Stimulated activated CD4-positive, alpha-beta T cell treated with anti-CD3 and anti-CD28 coated beads, Interleukin-15, amount 100 ng/mL, for 48 hours (primary cell): ENCODE measurements at places on chromosomes 6 and 20.

GRCh38 chr6:47348316-47348863 is 38.7 kb upstream of the TNFRSF21 start:
- DNase-seq = no peak

DNA sequence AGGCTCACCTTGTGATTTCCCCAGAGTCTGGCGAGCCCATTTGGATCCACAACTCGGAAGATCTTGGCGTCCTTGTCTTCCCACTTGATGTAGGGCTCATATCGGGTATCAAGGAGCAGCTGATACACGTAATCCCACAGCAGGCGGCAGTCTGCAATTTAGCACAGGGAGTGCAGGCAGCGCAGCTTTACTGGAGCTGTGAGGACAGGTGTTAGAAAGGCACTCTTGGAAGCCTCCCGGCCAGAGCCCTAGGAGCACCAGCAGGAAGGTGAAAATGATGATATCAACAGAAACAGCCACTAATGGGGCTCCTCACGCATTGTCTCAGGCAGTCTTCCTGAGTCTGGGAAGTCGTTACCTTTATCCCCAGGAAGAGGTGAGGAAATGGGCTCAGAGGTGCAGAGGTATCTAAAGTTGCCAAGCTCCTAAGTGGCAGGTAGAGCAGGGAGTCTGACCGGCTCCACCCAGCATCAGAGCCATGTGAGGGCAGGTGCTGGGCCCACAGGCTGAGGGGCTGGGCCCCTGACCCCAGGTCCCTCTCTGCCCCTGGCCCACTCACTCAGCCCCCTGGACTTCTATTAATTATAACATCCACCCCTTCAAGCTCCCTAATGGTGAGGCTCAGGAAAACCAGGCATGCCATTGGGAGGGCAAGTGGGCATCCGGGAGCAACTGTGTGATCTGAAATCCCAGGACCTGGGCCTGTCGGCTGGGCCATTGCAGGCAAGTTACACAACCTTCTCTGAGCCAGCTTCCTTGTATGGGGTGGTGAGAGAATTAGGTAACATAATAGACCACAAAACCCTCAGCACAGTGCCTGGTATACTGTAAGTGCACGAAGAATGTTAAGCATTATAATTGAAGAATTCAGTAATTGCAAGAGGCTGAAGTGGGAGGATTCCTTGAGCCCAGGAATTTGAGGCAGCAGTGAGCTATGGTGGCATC is 18.3 kb downstream of the ETV7 start:
- no peak for DNase-seq

DNA sequence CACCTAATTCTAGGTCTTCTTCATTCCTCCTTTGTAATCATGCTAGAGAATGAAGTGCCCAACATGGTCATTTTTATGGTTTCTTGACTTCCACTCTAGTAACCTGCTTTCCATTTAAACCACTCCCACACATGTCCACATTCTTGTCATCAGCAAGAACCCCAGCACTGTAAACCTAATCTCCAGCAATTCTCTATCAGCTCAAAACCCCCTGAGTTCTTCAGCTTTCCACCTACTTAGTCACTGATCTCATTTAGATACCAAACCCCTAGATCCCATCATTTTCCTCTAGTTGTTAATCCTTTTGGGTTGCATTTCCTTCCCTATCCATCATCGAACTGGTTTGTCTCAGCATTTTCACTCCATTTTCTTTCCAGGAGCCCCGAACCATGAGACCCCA is 49.7 kb downstream of the GOPC start:
- no peak for DNase-seq

DNA sequence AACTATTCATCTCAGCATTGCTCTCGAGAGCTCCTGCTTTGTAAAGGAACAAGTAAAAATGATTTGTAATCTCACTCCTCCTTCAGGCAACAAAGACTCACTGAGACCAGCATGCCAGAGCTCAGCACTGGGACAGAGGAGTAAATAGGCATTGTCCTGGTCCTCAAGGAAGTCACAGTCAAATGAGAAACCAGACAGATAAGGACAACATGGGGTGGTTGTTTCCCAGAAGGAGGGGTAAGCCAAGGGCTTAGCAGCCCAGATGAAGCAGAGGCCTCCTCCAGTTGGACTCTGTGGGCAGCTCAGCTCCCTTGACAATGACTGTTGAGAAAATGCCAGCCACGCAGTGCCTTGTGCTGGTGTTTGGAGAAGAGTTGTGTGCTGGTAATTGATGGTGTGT is 425.7 kb upstream of the CHD6 start:
- DNase-seq = no peak

- no peak for DNase-seq
Observed at GRCh38 chr6:37308069-37308815, 45.5 kb upstream of the RNF8 start.

GRCh38 chr6:43706788-43707187 is 19.2 kb upstream of the MRPS18A start:
- DNase-seq = no peak

DNA sequence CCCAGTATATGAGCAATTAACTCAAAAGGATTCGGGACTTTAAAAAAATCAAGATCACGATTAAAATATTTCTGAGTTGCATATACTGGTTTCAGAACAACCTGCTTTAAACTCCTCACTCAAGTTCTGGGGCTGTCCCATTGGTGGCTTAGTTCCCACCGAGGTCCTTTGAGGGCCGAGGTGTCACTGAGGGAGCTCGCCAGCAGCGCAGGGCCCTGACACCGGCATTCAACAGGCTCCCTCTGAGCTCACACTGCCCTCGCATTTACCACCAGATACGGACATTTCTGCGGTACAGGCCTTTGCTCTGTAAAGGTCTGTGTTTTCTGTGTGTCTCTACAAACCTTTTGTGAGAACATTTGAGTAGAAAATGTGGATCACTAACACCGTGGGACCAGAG is 24.4 kb upstream of the BNIP5 start:
- DNase-seq = no peak

GRCh38 chr6:32415521-32416019 is 8.6 kb upstream of the BTNL2 start:
- DNase-seq = peak; percentile 34

DNA sequence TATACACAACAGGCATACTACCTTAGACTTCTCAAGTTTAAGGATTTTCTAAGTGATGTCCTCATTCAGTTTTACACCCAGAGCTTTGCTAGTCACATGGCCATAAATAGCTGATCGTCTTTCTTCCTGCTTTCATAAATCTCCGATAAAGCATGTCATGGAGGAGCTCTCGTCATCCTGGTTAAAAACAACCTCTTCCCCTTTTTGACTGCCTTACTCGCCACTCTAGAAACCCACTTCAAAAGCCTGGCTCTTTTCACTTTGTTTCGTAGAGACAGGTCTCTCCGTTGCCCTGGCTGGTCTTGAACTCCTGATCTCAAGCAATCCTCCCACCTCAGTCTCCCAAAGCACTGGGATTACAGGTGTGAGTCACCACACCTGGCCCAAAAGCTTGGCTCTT is 67.0 kb upstream of the SMIM29 start:
- no peak for DNase-seq

- DNase-seq = no peak
Observed at GRCh38 chr6:30689985-30690384, 799 bp downstream of the NRM start.

GRCh38 chr6:24125980-24126379 is at the start of gene NRSN1:
Gene NRSN1, plus strand, starts transcription at chr6:24126215. Its CDS starts 8,113 bp downstream, at chr6:24134328.
- DNase-seq = no peak

DNA sequence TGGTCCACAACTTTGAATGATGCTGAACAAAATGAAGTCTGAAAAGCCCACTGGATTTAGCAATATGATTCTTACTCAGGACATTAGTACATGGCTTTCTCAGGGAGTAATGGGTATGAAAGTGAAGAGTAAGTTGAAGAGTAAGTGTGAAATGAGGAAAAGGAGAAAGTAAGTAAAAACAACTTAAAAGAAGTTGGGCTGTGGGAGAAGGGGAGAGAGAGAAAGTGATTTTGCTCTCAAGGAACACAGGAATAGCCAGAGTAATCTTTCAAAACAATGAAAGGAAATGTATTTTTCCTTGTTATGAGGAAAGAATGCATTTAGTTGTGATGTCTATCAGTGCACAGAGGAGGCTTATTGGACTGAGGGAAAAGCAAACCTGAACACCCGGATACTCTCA is 39.8 kb upstream of the NKAIN2 start:
- DNase-seq = no peak

GRCh38 chr6:144216668-144217218 is 66.4 kb downstream of the STX11 start:
- DNase-seq = peak; percentile 61

DNA sequence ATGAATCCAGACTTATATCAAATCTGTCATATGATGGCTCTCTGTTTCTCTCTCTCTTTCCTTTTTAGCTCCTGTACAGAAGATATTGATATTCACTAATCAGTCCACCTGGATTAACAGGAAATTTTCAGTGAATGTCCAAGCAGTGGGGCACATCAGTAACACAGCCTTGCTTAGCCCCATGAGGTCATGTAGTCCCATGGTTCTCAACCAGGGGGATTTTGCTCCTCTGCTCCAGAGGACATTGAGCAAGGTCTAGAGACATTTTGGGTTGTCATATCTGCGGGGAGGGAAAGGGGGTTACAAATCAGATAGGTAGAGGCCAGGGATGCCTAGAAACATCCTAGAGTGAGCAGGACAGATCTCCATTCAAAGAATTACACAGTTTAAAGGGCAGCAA is 810 bp downstream of the GSTA1 start:
- DNase-seq = no peak

GRCh38 chr6:143621159-143621873 is 56.4 kb upstream of the PHACTR2 start:
- DNase-seq = no peak

DNA sequence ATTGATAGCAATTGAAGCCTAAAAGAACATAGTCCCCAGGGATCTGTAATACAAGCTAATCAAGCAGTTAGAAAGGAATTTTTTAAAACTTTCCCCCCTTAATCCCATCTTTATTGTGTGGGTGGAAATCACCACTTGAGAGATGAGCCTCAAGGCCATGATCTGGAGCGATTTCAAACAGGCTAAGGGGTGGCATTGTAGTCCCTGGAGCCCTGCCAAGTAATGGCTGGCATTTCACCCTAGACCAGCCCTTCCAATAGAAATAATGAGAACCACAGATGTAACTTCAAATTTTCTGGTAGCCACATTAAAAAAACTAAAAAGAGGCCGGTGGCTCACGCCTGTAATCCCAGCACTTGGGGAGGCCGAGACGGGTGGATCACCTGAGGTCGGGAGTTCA is 46.9 kb downstream of the PRDM1 start:
- DNase-seq = no peak

DNA sequence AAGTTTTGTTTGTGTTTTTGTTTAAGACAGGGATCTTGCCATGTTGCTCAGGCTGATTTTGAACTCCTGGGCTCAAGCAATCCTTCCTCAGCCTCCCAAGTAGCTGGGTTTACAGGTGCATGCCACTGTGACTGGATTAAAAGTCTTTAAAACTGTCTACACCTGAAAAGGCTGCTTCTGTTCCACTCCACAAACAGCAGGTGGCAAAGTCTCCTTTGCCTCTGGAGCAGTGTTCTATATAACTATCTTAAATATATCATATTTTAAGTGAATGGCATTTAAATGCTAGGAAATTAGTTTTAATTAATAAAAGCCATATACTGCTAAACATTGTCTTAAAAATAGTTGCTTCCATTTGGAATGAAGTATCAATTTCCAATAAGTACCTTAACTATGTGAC is 89.2 kb upstream of the BCLAF1 start:
- DNase-seq = no peak

GRCh38 chr20:44637042-44637441 is 14.5 kb downstream of the ADA start:
- DNase-seq = no peak

- no peak for DNase-seq
Observed at GRCh38 chr6:123417535-123417934, 219.2 kb downstream of the TRDN start.

DNA sequence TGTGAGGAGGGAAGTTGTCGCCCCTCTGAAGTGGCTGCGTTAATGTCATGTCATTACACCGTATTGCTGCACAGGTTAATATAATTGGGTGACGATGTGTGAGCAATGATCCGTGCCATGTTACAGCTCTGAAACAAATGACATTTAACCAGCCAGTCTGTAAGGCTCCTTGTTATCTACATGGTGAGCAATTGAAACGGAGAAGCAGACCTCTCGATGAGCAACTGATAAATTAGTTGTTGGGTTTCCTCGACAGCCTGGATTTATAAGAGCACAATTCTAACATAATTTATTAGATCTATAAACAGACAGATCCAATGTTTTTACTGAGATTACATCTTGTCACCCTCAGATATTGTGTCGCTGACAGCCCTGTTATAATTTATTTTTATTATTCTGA is 49.9 kb upstream of the MAFB start:
- DNase-seq = no peak

DNA sequence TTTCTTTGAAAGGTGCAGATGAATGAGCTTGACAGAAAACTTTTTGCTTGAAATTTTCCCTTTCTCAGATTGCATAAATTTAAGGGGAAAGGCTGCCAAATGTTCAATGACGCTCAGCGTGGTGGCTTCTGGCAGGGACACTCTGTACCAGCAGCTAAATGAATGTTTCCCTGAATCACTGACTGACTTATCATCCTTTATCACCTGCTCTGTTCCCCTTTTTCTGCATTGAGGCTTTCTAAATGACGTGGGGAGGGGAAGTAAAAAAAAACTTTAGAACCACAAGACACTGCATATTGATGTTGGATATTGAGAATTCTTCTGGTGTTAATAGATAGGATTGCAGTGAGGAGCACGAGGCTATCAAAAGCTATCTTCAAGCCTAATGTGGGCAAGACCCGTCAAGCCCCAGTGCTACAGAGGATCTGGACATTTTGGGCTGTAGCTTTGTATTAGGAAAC is 46.9 kb upstream of the ENPP5 start:
- no peak for DNase-seq

GRCh38 chr6:44867571-44868334 is 460.4 kb upstream of the RUNX2 start:
- DNase-seq = no peak

DNA sequence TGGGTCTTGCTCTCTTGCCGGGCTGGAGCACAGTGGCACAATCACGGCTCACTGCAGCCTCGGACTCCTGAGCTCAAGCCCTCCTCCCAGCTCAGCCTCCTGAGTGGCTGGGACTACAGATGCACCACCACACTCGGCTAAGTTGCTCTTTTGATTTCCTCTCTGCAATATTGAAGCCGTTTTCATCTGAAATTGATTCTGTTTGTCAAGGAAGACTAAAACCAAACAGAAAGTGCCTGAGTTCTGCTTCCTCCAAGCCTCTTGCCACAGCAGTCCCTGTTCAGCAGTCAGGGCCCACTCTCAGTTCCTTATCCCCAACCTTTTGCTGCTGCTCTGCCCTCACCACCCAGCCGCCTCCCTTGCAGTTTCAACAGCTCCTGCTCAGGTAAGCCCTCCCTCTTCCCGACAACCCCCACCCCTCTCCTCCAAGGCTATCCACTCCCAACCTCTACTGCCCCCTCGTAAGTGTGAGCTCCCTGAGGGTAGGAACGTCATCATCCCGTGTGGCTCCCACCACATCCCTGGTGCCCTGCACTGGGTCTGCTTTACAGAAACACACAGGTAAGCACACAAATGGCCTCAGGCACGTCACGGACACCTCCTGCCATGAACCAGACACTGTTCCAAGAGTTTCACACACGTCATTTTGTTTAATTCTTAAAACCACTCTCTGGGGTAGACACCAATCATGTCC is 70.7 kb upstream of the TAB2 start:
- DNase-seq = no peak
